Aorta (tissue), 5 donors: ENCODE measurements at places on chromosomes 2 and 18. TPM values are rescaled to one million over a fixed set of nuclear protein-coding genes. Genes with fewer than 3 reads are reported as not detected.

Gene SETBP1
- 85.0 TPM for total RNA-seq

Gene TFPI
- total RNA-seq: 135 TPM

Gene CIB4
- total RNA-seq: not detected

Gene CDH20
- total RNA-seq: not detected

Gene KHK
- total RNA-seq: 5.1 TPM

Gene MFSD2B
- 0.33 TPM for total RNA-seq

Gene WDR12
- 25.2 TPM for total RNA-seq

Gene CHRNG
- not detected for total RNA-seq

Gene BBS5
- total RNA-seq: 10.6 TPM

Gene C2orf15
- 0.65 TPM for total RNA-seq

Gene GLI2
- total RNA-seq: 9.0 TPM

Gene EFEMP1
- total RNA-seq: 793 TPM

Gene CD28
- 11.0 TPM for total RNA-seq

Gene SULT1C2
- 2.8 TPM for total RNA-seq

Gene GPR17
- total RNA-seq: 0.16 TPM

Gene EXOC6B
- 45.9 TPM for total RNA-seq

Gene CACNB4
- total RNA-seq: 14.3 TPM

Gene DSG1
- not detected for total RNA-seq

Gene SPP2
- total RNA-seq: not detected

Gene PAX8
- 0.87 TPM for total RNA-seq

Gene UGT1A4
- total RNA-seq: not detected

Gene IL36G
- not detected for total RNA-seq

Gene SH3BP4
- 27.6 TPM for total RNA-seq

Gene TMEM247
- total RNA-seq: not detected

Gene GAL3ST2
- total RNA-seq: not detected

Gene CCDC74B
- 2.6 TPM for total RNA-seq

Gene ITGA4
- 13.1 TPM for total RNA-seq

Gene M1AP
- not detected for total RNA-seq
